ENCODE measurements at places on chromosomes 16 and 17.

GRCh38 chr16:87489434-87490045, 3.3 kb downstream of the ZCCHC14 start:
- DNase-seq = no peak

GRCh38 chr17:67110619-67111018, 66.3 kb downstream of the CACNG1 start:
- no peak for DNase-seq

GRCh38 chr16:56357241-56357764, 68.0 kb downstream of the AMFR start:
- peak; percentile 73 for DNase-seq

DNA sequence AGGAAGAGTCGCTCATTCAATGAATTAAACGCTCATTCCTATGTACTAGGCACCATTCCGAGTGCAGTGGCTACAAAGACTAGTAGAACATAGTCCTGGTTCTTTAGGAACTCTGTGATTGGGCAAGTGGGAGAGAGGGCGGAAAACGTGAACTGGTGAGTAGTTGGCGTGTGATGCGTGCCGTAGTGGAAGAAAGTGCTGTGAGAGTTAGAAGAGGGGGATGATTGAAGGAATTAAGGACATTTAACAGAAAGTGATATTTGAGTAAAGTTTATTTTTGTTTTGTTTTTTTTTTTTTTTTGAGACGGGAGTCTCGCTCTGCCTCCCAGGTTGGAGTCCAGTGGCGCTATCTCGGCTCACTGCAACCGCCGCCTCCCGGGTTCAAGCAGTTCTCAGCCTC, 7.9 kb upstream of the SLFN14 start:
- DNase-seq = peak; percentile 74

DNA sequence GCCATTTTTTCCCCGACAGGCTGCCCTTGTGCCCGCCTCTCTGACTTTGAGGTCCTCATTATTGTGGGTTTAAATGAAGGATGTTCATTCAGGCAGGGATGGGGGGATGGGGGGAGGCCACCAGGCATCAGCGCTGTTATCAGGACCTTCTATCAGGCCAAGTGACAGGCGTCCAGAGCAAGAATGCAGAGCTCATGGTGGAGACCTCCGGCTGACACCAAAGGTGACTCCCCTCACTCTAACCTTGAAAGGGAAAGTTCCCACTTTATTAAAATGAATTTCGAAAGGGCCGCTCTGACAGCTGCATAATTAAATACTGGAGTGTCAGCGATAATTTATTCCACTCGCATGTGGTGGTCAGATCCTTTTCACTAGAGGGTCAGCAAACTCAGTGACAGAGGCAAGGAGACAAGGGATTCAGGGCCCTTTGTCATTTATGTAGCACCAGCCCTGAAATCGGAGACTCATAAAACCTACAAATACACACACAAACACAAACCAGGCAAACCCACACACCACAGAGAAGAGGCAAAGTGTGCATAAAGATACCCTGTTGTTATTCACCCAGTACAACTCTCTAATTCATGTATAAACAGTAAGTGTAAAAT, 436.0 kb downstream of the MAF start:
- no peak for DNase-seq

- DNase-seq = peak; percentile 37
Observed at GRCh38 chr16:28494121-28494851, at the start of gene APOBR. Gene APOBR, plus strand, starts transcription at chr16:28494643. Its CDS starts 39 bp downstream, at chr16:28494682.

DNA sequence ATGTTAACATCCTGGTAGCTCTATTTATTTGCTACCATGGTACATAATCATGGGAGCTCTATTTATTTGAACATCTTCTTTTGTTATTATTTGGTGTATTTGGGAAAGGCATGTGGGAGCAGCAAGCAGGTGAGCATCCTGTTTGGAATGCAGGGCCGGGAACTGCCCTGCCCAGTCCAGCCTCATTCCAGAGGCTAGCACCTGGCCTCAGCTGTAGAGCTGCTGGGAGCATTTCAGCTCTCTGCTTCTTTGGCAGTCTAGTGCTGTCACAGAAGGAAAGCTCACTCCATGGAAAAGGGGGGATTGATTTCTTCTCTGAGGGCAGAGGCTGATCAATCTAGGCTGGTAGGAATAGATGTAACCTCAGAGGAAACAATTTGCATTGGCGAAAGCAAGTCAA, 112.5 kb downstream of the WWOX start:
- DNase-seq = no peak
